NCI-H226 (cell line): ENCODE measurements at places on chromosomes 11 and 22.

DNA sequence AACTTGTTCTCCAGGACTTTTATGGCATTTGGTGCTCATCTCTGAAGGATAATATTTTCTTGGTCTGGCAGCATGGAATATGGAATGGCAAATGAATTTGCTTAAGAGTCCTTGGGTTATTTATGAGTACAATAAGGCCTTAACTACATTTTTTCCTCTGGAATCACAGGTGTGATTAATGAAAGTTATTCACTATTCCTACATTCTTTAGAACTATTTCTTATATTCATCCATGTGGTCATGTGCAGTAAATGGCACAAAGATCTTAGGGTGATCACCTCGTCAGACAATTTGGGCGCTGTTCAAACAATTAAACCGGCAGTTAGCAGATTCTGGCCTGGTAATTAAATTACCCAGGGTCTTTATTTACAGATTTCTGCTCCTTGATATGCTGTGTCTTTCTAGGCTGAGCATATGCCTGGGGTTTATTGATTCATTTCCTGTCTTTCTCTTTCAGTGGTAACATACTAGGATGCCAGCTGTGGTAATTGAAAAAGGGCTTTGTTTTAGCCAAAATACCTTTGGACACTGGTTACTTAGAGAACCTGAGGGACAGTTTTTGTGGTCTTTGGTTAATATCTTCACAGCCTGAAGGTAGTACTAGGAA is 31.6 kb downstream of the SIK2 start:
- peak; percentile 18 for DNase-seq

DNA sequence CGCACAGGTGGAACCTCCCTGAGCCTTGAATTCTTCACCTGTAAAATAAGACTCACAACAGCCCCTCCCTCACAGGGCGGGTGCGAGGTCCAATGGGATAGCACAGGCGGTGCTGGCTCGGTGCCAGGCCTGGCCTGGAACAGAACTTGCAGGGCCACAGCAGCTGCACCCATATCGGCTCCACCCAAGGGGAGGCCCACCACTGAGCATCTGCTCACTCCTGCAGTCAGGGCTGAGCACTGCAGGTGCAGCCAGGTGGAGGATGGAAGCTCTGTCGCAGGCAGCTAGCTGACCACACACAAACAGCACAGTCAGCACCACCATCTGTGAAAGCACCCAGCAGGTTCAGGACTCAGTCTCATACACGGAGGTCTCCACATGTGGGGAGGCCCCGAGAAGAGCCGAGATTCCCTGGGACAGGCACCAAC is 19.6 kb downstream of the VPS37C start:
- no peak for DNase-seq

- DNase-seq = peak; percentile 31
Observed at GRCh38 chr22:36325154-36326031, 62.4 kb downstream of the MYH9 start.

DNA sequence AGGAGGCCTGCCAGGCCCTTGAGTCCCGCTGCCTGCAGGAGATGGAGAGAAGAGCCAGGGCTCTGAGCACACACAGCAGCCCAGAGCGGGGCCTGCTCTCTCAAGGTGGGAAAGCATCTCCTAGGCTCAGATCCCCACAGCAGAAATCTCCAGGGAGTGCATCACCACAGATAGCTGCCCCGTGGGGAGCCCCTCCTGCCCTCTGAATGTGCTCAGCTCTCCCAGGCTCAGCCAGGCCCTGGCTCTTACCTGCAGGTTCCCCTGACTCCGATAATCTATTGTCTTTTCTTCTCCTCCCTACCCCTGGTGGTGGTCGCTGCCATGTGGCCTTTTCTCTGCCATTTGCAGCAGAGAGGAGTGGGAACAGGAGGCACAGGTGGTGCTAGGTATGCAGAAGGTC is 49.9 kb downstream of the BTG4 start:
- no peak for DNase-seq

DNA sequence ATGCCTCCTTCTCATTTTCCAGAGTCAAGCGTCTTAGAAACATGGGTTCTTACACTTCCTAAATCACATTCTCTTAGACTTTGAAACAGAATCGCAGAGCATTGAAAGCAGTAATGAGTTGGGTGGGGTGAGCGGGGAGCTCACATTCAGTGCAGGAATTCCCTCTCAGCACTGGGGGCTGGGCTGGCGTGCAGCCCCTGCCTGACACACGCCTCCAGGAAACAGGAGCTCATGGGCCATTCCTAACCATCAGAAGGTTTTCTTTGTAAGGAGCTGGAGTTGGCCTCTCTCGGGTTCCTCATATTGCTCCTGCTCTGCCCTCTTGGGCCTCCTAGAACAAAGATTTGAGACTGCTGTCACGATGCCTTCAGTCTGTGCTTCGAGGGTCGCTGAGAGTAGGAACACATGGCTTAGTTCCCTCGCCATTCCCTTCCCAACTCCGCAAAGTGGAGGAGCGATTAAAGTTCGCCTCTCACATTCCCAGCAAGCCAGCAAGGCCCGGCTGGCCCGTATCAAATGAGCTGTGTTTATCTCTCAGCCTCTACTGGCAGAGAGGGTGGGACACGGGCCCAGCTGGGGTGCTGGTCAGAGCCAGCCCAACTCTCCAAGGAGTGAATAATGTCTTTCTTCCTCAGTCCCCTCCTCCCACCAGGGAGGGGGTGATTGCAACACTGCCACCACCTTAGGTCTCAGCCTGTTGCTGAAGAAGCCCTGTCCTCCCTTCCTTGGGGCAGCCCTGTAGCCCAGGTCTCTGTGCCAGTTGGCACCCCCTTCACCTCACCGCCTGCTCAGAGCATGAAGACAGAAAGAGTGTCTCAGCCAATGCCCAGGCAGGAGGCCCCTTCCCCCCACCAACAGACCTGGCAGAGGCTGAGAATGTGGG is 10.4 kb downstream of the CHRDL2 start:
- DNase-seq = no peak

GRCh38 chr11:17036666-17037658 is 22.7 kb upstream of the PLEKHA7 start:
- DNase-seq = no peak

DNA sequence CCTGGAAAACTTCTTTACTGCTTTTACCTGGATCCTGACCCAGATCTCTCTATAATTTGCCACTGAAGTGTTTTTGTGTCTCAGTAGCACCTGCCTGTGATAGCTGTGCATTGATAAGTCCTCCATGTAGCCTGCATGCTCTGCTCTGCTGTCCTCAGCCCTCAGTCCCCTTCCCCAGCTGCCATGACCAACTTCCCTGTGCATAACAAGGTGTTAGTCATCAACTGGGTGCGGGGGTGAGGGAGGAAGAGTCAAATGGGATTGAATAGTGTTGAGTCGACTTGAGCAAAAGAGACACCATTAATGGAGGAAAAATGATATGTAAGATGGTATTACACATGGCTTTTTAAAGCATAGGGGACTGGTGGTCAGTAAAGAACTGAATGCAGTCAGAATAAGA is 92.2 kb upstream of the PLET1 start:
- no peak for DNase-seq

DNA sequence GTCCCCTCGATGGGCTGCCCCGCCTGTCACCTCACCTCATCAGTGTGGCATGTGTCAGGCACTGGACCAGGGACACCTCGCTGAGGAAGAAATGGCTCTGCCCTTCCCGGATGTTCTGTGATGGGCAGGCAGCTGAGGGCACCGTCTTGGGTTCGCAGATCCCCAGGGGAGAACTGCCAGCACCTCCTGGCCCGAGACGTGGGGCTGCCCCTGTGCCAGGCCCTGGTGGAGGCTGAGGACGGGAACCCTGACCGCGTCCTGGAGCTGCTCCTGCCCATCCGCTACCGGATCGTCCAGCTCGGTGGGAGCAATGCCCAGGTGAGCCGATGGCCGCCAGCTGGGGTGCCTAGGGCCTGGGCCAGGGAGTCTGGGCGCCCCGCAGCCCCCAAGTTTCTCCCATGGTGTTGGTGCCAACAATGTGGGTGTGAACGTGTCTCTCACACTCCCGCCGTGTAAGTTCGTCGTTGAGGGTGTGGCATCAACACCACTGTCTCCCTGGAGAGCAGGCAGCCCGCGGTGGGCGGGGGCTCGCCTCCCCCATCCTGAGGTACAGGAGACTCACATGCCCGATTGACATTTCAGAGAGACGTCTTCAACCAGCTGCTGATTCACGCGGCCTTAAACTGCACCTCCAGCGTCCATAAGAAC is 7.3 kb upstream of the GTSE1 start:
- DNase-seq = no peak

DNA sequence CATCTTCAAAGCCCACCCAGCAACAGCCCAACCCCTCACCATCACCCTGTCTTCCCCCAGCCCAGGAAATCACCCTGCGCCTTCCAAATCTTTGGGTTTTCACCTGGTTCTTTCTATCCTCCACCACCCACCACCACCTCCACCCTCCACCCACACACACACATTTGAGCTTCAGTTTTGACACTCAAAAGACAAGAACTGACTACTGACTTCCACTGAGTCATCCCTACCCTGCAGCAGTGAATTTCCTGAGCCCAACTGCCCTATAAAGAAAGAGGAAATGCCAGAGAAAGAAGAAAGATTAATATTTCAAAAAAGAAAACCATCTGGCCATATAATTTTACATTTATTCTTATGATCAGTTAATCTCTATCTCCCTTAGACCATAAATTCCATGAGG is 137.5 kb downstream of the CHST1 start:
- peak; percentile 19 for DNase-seq

GRCh38 chr11:121117788-121118187 is 16.7 kb downstream of the TECTA start:
- peak; percentile 63 for DNase-seq
